NCI-H1417 treated with DMSO at 0.1 percent for 48 hours (cell line): ENCODE measurements at places on chromosomes 7 and 10.

- no peak for DNase-seq
These were observed 369.5 kb downstream of the IPMK start for GRCh38 chr10:57898231-57898630.

GRCh38 chr7:98556288-98556687 lies 60.8 kb upstream of the NPTX2 start:
- DNase-seq: no peak

- DNase-seq: no peak
These were observed 676 bp downstream of the PLAC9 start for GRCh38 chr10:80133206-80133605.

DNA sequence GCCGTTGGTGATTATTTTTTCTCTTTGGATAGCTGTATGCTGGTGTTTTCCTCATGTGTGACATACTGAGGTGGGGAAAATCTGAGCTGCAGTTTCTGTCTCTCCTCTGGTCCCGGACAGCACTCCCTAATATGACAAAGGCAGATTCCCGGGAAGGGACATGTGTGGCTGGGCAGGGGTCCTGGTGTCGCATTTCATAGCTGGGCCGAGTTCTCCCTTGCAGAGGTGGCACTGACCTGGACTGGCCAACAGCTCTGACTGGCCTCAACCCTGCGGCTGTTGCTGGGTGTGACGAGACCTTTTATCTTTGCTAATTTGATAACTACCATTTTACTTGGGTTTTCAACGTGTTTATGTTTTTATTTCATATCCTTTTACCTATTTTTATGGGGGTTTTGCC lies 248.6 kb upstream of the TCERG1L start:
- no peak for DNase-seq

GRCh38 chr10:83612746-83613145 lies 526.6 kb upstream of the GHITM start:
- DNase-seq: no peak

DNA sequence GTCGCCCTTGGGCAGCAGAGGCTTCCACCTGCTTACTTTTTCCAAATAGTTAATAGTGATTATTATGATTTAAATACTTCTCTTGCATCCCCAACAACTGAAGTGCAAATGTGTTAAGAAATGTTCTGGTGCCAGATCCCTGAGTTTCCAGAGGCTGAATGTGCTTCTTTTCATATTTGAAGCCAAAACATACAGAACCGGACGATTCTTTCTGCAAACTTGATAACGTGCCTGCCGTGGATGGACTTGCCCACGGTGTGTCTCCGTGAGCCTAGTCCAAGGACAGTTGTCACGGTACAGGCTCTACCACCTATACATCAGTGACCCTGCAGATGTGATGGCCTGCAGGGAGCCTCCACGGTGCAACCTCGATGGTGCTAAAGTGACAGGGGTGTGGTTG lies 198.6 kb upstream of the LYZL2 start:
- no peak for DNase-seq

DNA sequence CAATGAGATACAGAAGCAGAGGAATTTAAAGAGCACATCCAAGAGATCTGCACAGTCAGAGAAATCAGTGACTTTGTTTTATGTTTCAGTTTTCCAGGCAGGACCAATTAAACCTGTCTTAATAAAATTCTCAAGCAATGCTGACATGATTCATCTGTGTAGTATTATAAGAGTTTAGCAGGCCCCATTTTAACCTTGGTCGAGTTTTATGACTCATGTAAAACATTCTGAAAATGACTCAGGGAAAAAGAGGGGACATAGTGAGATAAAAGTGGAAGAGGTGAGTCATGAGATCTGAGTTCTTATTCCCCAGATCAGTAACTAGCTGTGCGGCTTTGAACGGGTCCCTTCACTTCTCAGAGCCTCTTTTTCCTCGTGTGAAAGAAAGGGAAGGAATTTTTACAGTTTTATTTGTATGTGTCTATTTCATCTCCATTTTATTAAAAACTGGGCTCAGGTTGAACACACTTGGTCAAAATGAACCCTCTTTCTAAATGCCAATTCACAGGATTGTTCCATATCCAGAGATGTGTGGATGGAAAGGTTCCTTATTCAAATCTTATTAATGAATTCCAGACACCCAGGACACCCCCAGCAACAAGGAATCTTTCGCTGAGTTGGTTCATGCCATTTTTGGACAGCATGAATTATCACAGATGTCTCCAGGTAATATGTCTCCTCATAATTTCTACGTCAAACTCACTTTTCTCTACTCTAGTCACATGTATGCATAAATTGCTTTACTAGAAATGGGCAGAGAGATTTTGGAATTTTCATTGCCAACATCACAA lies 143.2 kb downstream of the JAZF1 start:
- no peak for DNase-seq

GRCh38 chr7:71560354-71560995 lies 428.5 kb downstream of the GALNT17 start:
- no peak for DNase-seq

DNA sequence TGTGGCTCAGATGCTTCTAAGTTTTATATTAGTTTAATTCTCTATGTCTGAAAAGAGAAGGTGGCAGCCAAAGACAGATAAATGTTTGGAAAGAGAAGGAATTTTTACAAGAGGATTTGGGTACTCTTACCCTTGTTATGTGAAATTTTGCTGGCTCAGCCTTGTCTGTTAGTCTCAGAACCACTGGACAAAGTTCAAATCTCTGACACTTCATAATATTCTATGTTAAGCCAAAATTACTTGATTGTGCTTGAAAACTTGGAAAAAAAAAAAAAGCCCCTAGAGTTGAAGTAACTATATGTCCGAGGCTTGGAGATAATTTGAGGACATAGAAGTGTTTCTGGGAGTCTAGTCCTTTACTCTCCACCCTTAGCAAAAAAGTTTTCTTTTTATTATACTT lies 1079.3 kb upstream of the LRRTM3 start:
- no peak for DNase-seq

DNA sequence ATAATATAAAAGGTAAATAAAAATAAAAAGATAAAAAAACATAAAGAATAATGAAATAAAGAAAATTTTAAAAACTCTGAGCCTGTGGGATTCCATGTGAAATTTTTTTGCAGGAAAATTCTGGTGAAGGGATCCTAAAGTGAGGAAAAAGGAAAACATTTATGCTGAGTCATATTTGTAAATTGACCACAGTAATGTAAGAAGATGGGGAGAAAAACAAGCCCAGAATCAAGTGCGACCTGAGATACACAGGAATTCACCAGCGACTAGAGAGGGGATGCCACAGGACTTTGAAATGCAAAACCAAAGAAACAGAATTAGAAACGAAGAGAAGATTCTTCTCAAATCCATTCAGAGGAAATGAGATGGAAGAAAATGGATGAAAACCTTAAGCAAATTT lies 133.8 kb upstream of the PFKP start:
- DNase-seq: no peak

DNA sequence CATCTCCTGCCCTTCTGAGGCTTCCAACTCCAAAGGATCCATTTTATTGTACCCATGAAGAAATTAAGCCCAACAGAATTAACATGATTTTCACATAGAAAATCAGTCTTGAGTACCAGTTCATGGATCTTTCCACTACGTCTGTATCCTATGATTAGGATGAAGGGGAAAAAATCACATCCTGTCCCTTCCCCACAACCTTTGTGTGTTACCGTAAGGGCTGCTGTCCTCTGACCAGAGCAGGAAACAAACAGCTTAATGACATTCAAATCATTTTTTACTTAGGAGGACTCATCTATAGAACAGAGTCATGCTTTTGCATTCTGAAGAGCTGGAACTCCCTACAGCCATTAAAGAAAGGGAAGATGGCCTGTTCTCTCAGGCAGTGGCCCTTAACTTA lies 241.5 kb downstream of the DYNC1I1 start:
- DNase-seq: no peak

- DNase-seq: peak; percentile 29
These were observed 54.5 kb downstream of the COL1A2 start for GRCh38 chr7:94449151-94449725.

- DNase-seq: no peak
These were observed 472.1 kb upstream of the IGFBP3 start for GRCh38 chr7:46393142-46393541.

GRCh38 chr10:123011987-123012386 lies 3.2 kb downstream of the ACADSB start:
- no peak for DNase-seq

- DNase-seq: peak; percentile 17
These were observed 117.9 kb downstream of the NPY start for GRCh38 chr7:24401628-24402593.

GRCh38 chr7:77680266-77680665 lies 16.0 kb upstream of the RSBN1L start:
- DNase-seq: no peak

DNA sequence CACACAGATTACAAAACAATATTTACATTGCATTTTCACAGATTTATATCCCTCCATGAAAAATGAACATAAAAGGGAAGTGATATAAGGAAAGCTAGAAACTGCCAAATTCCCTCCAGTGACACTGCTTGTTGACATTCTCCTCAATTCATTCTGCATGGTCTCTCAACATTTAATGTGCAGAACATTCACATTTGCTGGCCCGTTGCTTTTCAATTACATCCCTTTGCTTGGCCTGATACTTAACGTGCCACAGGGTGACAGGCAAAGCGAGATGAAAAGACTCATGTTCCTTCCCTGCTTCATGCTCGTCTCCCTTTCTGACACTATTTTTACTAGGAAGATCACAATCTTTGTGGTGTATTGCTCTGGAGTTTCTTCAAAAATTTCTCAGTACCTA lies 1019.7 kb upstream of the LRRN3 start:
- DNase-seq: no peak

DNA sequence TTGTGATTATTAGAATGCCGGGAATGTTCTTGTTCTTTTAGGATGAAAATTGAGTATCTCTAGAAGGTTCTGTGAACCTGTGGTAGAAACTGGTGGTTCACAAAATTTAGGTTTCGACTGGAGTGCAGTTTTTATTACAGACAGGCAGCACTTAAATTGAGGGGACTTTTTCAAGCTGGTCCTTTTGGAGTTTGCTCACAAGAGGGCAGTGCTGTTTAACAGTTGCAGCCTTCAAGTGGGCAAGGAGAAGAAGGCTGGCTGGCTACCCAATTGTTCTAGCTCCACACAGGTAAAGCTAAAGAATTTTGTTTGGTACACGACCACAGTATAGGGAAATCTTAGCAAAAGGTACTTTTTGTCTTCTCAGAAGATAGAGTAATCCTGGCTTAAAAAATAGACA lies 233.6 kb downstream of the SNX13 start:
- no peak for DNase-seq

DNA sequence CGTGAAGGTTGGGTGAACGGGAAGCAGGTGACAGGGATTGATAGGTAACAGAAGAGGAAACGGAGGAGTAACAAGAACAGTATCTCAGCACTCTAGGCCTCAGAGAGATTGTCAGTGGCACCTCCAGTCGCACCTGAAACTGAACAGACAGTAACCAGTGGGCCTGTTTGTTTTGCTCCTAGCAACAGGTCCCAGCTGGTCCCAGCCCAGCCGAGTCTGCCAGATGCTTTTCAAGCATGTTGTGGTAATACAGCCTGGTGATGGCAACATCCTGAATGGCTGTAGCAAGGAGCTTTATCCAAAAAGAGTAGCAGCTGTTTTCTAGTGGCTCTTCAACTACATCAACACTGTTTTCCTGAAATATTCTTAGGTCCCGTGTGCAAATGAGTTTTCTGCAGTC lies 4.7 kb downstream of the CACNB2 start:
- no peak for DNase-seq

DNA sequence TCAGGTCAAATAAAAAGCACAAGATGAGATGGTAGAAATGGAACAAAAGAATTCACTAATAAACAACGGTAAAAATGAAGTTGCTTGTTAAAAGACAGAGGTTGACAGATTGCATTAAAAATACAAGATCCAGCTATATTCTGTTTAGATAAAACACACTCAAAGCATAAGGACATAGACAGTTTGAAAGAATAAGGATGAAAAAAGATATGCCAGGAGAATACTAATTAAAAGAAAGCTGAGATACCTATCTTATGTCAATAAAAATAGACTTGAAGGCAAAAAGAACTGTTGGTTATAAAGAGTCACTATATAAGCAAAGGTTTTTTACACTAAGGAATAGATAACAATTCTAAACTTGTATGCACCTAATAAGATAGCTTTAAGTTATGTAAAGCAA lies 105.3 kb downstream of the GPR158 start:
- no peak for DNase-seq

DNA sequence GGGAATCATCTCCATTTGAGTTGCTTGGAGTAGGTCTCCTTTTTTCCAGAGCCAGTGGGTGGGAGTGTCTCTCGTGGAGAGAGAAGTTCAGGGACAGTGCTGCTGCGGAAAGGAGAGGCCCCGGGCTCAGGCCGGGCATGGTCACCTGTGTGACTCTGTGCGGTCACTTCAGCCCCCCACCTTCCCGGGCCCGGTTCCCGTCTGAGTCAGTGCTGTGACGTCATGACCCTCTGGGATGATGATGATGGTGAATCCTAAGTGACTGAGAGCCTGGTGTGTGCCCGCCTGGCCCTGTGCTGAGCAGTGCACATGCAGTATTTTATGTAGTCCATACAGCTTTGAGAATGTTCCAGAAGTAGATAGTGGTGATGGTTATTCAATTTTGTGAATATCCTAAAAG lies 32.6 kb upstream of the AP5Z1 start:
- no peak for DNase-seq
